ENCODE measurements at places on chromosomes 3 and 15. TPM values are rescaled to one million over a fixed set of nuclear protein-coding genes. Genes with fewer than 3 reads are reported as not detected.

DNA sequence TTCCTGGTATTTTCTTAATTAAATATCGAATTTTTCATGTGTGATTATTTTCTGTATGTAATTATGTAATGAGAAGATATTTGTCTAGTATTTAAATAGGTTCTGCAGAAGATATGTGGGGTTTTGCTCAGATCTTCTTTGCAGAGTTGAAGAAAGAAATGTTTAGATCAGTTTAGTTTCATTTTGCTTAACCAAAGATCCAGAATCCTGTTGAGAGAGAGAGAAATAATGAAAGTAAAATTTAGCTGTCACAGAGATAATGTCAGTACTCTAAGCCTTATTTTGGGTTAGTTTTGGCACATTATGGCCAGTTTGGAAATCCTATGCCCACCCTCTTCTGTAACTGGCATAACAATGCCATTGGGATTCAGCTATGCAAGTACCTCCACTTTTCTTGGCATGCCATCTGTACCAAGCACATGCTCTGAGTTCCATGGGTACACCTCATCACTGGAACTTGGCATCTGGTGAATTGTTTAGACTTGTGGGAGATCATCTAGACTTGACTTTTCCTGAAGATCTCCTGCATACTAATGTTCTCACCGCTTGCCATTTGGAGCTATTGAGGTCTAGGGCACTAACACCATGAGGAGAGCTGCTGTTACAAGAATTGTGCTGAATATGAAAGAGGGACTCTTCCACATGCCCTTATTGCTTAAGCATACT, 30.9 kb downstream of the PLSCR1 start:
- no peak for DNase-seq

PCBP4 gene
- polyA plus RNA-seq = 68.7 TPM

RASGRP1 gene
- polyA plus RNA-seq = 0.18 TPM

- DNase-seq = no peak
Observed at GRCh38 chr15:73792415-73792814, 39.3 kb upstream of the INSYN1 start.

DNA sequence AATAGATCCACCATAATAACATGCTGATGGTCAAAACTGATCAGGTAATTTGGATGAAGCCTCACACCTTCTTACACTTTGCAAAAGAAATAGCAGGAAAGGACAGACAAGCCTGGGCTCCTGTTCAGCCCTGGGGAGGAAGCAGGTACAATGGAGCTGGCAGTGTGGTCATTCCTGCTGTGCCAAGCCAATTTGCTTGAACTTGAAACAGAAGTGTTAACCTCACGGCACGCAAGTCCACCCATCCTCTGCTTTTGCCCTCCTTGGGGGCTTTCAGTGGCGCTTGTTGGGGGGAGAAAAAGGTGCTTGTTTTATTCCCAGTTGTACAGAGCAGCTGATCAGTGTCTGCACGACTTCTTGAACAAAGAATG, 36.8 kb upstream of the RFTN1 start:
- no peak for DNase-seq

DNA sequence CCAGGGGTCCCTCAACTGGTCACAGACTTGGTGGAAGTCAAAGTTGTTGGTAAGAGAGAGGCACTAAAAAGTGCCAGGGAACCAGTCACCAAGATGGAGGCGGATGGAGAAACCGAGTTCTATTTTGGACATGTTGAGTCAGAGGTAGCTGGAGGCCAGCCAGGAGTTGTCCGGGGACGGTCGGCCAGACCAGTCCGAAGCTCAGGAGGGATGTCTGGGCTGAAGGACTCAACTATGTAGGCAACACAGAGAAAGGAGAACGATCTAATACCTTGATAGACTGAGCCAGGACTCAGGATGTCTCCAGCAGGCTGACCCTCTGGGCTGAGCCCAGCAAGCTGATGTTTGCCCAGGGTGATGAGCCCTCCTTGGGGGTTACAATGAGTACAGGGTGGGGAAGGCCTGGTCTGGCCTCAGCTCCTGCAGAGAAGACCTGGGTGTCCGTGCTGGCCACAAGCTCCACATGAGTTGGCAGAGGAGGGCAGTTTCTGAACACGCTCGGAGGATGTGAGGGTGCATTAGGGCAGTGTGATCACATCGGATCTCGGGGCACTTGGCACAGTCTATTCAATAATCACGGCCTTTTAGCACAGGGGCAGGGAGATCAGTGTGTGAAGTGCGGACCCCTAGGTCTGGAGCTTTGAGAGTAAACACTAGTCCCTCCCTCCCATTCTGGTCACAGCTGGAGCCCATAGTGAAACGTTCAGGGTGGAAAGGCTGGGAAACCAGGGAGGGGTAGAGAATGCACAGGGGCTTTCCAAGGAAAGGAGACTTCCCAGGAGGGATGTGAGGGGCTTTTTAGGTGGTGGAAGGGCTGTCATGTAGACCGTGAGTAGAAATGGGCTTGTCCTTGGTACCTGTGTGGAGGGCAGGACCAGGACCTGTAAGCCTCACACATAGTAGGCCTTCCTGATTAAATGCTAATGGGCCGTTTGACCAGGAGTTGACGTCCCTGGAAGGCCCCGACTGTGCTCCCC, 111.9 kb downstream of the ETFA start:
- DNase-seq = no peak

CXCR6 gene
- polyA plus RNA-seq = 0.28 TPM

DNA sequence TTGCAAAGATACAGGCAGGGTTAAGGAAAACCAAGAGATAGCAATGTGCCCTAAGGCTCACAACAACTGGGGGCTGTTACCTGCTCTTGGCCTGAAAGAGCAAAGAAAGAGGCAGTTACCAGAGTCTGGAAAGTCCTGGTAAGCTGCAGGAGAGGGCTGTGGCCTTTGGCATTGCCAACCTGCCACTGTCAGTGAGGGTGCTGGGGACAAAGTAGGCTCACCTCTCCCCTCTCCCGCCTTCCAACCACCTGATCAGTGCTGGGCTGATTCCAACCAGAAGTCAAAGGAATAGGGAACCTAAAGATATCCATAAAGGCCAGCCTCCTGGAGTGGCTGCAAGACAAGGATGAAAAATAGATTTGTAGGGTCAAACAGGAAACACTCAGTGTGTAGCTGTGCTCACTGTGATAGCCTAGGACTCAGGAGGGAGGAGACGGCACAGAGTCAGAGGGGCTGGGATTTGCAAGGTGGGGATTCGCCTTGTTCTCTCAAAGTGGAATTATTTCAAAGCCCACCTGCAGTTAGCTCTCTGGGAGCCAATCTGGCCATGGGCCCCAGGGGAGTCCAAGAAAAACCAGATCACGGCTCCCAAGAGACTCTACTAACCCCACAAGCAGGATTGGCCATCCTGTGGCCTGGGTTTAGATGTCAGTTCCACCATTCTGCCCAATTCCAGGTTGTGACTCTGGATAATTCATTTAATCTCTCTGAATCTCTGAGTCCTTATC, 204.0 kb upstream of the BCL6 start:
- DNase-seq = no peak

GRCh38 chr3:194185221-194185620, 49.3 kb downstream of the HES1 start:
- DNase-seq = no peak

- DNase-seq = no peak
Observed at GRCh38 chr15:91192690-91193377, 92.8 kb downstream of the SV2B start.

STAC gene
- polyA plus RNA-seq = 40.1 TPM

CCDC71 gene
- 13.1 TPM for polyA plus RNA-seq

DNASE1L3 gene
- 0.86 TPM for polyA plus RNA-seq

DCLK3 gene
- polyA plus RNA-seq = 2.0 TPM

DNA sequence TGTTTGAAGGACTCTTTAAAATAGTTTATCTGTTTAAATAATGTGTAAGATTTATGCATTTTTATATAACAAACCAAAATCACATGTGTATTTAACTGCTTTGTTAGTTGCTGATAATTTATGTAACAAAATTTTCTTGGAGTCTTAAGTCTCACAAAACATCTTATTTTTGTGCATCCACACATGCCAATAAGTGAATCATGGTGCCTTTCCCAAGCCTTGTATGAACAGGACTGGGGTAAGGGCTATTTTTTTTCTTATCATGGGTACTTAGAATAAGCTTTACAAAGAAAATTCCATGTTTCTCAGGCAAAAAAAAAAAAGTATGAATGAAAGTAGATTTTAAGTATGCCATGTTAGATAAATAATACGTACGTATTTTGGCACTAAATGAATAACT, 132.9 kb upstream of the LRRFIP2 start:
- DNase-seq = no peak

GNAT1 gene
- polyA plus RNA-seq = not detected

GRCh38 chr3:174215456-174215855, 643.7 kb upstream of the NAALADL2 start:
- no peak for DNase-seq

DNA sequence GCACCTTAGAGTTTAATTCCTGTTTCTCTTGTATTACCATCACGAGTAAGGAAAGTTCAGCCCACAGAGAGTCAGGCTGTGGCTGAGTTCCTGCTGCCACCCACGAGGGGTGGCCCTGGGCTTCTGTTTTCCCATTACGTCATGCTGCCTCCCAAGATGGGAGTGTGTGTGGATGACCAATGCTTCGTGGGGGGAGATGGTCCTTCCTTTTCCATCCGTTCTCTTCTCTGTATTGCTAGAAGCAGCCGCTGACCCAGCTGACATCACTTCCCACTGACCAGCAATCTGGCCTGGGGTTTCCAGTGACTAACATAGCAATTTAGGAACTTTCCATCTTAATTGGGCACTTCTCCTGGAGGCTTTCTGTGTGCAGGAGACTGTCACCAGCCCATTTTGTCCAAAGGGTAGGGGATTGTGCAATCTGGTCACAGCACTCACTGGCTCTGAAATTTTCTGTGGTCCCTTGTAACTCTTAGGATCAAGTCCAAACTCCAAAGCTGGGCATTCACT, 9.3 kb downstream of the IRAK2 start:
- no peak for DNase-seq

GRCh38 chr15:59208613-59209249, 2.1 kb downstream of the LDHAL6B start:
- no peak for DNase-seq

TNNC1 gene
- 671 TPM for polyA plus RNA-seq

C3orf49 gene
- polyA plus RNA-seq = 0.22 TPM

OSTN gene
- polyA plus RNA-seq = 4.7 TPM

GRCh38 chr15:46343196-46343935, 708.5 kb downstream of the SQOR start:
- DNase-seq = no peak

CCR3 gene
- polyA plus RNA-seq = 0.15 TPM

GOLGA8T gene
- polyA plus RNA-seq = not detected

- no peak for DNase-seq
Observed at GRCh38 chr3:55487381-55488241, 505 bp upstream of the WNT5A start.

DNA sequence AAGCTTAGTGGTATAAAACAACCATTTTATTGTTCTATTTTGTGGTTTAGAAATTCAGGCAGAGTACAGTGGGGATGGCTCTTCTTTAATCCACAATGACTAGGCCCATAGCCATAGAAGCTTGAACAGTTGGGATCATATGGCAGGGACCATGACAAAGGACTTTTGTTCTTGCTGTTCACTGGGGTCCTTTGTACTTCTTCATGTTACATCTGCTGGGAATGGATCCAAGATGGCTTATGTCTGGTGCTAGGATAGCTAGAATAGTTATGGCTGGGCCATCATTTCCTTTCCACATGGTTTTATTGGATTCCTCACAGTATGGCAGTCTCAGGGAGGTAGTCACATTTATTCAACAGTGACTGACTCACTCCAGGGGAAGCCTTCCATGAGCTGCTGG, 427.9 kb upstream of the AGTR1 start:
- DNase-seq = no peak

DNA sequence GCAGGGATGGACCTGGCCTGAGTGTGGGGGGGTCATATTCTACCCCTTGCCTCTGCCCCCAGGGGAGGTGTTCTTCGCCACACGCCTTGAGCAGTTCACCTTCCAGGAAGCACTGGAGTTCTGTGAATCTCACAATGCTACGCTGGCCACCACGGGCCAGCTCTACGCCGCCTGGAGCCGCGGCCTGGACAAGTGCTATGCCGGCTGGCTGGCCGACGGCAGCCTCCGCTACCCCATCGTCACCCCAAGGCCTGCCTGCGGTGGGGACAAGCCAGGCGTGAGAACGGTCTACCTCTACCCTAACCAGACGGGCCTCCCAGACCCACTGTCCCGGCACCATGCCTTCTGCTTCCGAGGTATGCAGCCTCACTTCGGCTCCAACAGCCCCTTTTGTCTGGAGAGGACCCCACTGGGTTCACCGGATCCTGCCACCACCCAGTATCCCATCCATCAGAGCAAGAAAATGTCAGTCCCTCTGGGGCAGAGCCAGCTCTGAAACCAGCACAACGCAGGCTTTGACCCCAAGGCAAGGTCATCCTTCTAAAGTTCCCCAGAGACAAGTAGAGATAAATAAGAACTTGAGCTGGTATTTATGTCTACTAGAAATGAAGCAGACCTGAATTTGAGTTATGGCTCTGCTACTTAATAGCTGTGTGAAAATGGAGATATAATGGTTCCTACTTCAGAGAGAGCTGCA, 45.8 kb downstream of the HAPLN3 start:
- no peak for DNase-seq

GRCh38 chr3:62109534-62109933, 263.8 kb downstream of the FEZF2 start:
- DNase-seq = no peak

DNA sequence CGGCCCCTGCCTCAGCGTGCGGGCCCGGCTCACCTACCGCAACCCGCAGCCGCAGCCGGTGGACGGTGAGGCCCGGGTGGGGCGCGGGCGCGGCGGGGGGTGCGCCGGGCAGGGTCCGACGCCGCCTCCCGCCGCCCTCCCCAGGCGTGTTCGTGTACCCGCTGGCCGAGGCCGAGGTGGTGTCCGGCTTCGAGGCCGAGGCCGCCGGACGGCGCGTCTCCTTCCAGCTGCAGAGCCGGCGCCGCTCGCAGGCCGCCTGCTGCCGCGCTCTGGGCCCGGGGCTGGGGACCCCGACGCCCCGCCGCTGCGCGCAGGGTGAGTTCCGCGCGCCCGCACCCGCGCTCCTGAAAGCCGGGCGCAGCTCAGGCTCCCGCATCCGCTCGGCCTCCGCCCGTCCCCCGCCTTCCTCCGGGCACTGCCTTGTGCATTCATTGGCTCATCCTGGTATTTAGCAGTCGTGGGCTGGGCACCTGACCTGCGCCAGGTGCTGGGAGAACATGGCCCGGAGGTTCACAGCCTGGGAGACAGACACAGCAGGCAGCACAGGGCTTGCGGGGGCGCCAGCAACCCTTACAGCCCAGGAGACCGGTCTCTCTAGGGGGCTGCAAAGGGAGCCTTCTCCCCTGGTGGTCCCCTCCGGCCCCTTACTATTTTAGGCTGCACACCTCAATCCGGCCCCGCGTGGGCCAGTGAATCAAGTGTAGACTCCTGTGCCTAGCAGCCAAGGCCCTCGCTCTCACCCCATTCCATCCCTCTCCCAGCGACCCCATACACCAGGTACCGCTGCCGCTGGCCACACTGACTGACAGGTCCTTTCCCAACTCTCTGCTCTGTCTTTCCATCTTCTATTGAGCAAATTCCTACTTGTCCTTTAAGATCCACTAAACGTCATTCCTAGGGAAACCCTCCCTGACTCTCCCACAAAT, 1.5 kb downstream of the VWA5B2 start:
- no peak for DNase-seq

GRCh38 chr3:181823716-181824115, 112.0 kb downstream of the SOX2 start:
- no peak for DNase-seq
